H4 (cell line): ENCODE measurements at places on chromosomes 4 and X.

DNA sequence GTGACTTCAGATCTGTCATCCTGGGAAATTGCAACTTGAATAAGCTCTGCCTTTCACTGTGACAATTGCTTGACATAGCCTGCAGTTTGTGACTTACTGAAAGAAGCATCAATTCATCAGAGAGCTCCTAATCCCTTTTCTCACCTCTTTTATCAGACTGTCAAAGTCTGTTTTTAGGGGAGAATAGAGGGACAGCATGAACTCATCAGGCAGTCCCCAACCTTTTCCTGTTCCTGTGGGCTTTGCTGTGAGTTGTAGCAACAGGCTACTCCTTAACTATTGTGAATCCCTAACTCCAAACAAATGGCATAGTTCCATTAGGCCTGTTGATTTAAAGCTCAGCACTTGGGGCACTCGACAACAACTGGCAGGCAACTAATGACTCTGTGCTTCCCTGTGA lies 64.9 kb downstream of the DOCK11 start:
- no peak for DNase-seq

DNA sequence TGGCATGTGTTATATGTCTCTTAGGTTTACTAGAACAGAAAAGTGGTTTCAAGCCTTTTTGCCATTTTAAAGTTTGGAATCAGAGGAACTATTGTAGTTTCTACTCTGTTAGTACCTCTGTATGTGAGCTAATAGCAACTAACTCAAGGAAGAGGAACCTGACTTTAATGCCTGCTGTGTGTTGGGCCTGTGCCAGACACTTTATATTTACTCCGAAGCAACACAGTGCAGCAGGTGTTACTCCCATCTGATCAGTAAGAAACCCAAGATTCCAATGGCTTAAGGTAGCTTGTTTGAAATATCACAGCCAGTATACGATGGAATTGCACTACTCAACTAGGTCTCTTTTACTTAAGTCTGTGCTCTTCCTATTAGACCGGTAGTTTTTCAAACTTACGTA lies 79.2 kb downstream of the USP9X start:
- DNase-seq = no peak

DNA sequence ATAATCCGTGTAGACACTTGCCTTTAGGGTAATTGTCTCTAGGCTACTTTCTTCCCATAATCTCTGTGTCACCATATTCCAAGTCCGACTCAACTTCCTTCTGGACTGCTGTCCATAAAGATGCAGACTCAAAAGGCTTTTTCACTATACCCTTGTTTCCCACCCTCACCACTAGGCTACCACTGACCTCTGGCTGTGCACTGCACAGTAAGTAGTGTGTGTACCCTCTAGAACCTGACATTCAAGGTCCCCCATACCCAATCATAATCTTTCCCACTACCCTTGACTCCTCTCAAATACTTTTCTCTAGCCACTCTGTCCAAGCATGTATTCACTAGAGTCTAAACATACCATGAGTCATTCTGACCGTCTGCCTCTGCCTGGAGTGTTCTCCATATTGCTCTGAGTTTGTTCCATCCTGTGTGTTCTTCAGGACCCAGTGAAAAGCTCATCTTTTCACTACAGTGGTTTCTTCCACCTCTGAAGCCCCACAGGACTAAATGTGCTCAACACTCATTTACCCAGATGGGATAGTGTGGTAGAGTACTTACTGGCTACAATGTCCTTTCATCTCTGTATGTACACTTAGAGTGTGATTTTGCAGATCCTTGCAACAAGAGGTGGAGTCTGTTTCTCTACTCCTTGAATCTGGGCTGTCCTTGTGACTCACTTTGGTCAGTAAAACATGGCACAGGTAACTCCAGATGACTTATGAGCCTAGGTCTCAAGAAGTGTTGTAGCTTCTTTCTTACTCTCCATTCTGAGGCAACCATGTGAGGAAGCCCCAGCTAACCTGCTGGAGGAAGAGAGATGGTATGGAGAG lies 17.4 kb downstream of the JADE3 start:
- DNase-seq = peak; percentile 11

DNA sequence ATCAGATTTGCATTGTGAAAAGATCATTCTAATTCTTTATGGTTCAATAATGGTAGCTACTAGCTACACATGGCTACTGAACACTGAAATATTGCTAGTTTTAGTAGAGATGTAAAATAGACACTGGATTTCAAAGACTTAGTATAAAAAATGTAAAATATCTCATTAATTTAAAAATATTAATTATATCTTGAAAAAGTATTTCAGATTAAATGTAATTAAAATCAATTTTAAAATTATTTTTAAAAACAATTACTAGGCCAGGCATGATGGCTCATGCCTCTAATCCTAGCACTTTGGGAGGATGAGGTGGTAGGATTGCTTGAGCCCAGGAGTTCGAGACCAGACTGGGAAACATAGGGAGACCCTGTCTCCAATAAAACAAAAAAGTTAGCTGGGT lies 20.4 kb upstream of the TLR2 start:
- no peak for DNase-seq

DNA sequence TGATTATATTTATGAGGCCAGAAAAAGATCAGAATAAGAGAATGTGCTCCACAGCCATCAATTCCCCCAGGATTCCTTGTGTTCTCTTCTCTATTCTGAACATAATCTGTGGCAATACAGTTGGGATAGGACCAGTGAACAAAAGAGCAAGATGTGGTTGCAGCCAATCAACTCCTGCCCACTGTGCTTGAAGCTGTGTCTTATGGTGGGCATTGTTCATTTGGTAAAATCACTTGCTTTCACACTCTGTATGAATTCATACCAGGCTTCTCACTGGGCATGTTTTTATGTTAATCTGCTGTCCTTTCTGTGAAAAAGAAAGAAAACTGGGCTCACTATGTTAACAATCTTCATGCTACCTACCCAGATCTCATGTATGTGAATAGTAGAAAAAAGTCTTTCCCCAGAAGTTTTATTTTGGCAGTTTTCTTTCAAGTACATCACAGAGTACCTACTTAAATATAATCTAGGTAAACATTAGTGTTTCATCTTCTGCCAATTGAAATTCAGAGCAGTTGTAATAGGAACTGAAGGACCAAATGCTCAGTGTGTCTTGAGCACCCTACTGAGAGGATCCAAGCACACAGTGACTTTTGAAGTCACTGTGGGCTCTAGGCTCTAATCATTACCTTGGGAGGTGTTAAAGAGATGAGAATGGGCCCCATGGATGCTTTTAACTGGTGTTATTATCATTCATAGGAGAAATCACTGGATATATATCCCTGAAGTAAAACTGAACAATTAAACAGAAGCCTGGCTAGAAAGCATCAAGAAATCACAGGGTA lies 429.2 kb upstream of the TRAM1L1 start:
- DNase-seq = no peak

DNA sequence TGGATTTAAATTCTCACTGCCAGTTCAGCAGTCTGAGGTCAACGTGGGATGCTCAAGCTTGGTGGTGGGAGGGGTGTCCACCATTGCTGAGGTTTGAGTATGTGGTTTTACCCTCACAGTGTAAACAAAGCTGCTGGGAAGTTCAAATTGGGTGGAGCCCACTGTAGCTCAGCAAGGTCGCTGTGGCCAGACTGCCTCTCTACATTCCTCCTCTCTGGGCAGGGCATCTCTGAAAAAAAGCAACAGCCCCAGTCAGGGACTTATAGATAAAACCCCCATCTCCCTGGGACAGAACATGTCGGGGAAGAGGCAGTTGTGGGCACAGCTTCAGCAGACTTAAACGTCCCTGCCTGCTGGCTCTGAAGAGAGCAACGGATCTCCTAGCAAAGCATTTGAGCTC lies 14.9 kb upstream of the RRAGB start:
- DNase-seq = no peak

GRCh38 chr4:139367421-139368090 lies 65.3 kb upstream of the NDUFC1 start:
- no peak for DNase-seq

GRCh38 chrX:11888421-11888820 lies 130.4 kb downstream of the MSL3 start:
- DNase-seq = no peak

- no peak for DNase-seq
Observed at GRCh38 chr4:4851906-4852305, 7.6 kb upstream of the MSX1 start.

DNA sequence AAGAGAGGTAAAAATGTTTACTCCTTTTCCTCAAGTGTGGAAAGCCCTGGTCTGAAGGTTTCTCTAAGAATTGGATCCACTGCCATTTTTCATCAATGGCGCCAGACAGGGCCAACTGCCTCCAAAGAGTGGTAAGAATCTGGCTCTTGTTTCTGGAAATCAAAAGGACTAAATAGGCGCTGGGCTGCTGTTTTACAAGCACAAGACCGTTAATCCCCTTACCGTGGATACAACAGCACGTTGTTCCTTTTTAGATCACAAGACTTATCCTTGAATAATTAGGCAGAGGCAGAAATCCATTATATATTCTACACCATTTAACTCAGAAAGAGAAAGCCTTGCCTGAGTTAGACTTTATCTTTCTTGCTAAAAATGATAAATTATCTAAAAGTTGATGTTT lies 10.6 kb downstream of the CLTRN start:
- no peak for DNase-seq

- peak; percentile 14 for DNase-seq
Observed at GRCh38 chrX:131366407-131366806, 77.3 kb upstream of the IGSF1 start.

GRCh38 chrX:136574548-136574947 lies 42.5 kb downstream of the VGLL1 start:
- DNase-seq = no peak

GRCh38 chr4:125710766-125711165 lies 396.0 kb downstream of the FAT4 start:
- DNase-seq = no peak

DNA sequence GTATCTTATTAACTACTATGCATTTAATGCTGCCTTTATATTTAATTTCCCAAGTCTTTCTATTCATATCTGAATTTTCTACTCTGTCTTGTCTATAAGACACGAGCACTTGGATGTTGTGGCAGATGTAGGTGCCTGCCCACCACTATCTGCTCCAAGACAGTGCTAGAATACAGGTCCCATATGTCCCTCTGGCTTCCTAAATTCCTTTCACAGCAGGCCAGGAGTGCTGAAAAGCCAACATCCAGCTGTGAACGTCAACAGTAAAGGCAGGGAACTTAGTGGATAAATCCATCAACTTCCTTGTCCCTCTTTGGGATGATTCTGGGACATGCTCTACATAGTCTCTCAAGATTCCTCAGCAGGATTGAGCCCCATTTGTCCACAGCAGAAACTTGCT lies 245.1 kb upstream of the ETNPPL start:
- DNase-seq = no peak

GRCh38 chr4:158581161-158581560 lies 59.5 kb downstream of the RXFP1 start:
- DNase-seq = no peak

- DNase-seq = no peak
Observed at GRCh38 chr4:42281324-42282020, 115.8 kb upstream of the SHISA3 start.
